ENCODE measurements at places on chromosomes 16 and 17. TPM values are rescaled to one million over a fixed set of nuclear protein-coding genes. Genes with fewer than 3 reads are reported as not detected.

The ENPP7 gene
- 1.4 TPM for total RNA-seq

GRCh38 chr16:8660841-8661301 lies 13.5 kb upstream of the ABAT start:
- no peak overlapping the region for H3K4me3 ChIP-seq
- DNase-seq: no peak
- H3K27ac ChIP-seq: no peak overlapping the region
- no peaks in the 10 kb centered on the region for H3K27me3 ChIP-seq

GRCh38 chr17:36198831-36199465 lies 2.4 kb upstream of the CCL3L1 start:
- no peak for DNase-seq
- peak overlapping the region; percentile 24 for H3K4me3 ChIP-seq
- H3K4me1 ChIP-seq: peaks cover 57% of the 10 kb centered on the region
- H3K27me3 ChIP-seq: peaks cover 6% of the 10 kb centered on the region

- peak; percentile 31 for DNase-seq
- H3K4me1 ChIP-seq: peaks cover 6% of the 10 kb centered on the region
- H3K36me3 ChIP-seq: no peaks in the 10 kb centered on the region
- peaks cover 26% of the 10 kb centered on the region for H3K27me3 ChIP-seq
- H3K27ac ChIP-seq: no peak overlapping the region
These were observed 4.5 kb upstream of the TMEM92 start for GRCh38 chr17:50269477-50270434.

The NOS2 gene
- not detected for total RNA-seq

The SYT17 gene
- 25.4 TPM for total RNA-seq
